IPS DF 6.9 (cell line): ENCODE measurements at places on chromosomes 13 and 19.

DNA sequence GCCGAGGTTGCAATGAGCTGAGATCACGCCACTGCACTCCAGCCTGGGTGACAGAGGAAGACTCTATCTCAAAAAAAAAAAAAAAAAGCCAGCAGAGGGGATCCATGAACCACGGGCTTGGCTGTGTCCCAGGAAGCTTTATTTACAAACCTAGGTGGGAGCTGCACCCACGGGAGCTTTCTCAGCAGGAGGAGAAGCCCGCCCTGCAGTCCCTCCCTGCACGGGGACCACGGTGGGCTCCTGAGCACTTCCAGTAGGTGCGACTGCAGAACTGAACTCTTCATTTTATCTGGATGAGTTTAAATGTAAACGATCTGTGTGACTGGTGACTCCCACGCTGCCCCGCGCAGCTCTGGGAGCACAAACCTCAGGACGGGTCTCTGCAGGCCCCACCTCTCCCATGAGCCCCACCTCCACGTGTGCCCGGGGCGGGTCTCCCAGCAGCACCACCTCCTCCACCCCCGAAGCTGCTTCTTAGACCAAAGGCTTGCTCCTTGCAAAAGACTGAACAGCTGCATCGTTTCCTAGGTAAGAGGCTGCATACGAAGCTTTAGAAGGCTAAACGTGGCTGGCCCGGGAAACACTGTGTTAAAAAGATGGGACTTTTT is 66.4 kb downstream of the SPACA7 start:
- no peak for DNase-seq

- no peak for DNase-seq
Observed at GRCh38 chr19:1445932-1446712, 3.8 kb upstream of the APC2 start.

DNA sequence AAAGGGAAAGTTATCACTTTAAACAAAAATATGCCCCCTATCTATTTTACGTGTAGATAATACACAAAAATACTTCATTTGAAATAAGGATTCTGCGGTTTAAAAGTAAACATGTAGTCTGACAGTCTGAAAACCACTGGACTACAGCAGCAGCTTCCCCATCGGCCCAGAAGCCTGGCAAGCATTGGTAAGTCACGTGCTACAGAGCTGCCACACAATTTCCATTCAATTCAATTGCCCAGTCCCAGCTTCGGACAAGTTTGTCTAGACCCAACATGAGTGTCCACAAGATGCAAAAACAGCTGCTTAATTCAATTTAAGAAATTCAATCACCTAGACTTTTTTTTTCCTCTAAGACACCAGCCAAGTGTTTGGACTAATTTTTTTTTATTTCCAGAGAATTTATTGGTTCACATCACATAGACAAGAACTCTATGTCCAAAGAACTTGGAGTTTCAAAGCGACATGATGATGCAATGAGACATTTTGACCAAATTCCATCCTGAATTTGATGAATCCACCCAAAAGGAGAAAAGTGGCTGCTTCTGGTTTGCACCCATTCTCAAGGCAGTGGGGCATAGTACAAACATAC is 458.9 kb downstream of the COG6 start:
- DNase-seq: no peak

DNA sequence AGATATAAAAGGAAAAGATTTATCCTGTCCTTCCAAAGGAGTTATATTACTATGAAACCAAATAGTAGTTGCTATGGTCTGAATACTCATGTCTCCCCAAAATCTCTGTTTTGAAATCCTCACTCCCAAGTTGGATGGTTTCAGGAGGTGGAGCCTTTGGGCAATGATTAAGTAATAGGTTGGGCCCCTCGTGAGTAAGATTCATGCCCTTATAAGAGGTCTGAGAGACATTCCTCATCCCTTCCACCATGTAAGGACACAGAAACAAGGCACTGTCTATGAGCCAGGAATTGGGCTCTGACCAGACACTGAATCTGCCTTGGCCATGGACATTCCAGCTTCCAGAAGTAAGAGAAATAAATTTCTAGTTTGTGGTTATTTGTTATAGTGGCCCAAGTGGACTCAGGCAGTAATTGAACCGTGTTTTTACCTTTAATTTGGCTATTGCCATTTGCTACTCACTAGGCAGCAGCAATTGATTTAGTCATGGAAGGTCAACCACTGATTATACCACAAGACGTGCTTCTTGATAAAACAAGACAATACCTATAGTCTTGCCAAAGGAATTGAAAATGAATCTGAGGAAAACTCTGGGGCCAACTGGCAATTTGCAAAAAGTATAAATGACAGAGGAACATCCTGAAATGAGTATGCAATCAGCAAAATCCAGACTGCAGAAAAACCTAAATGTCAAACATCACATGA is 717.4 kb upstream of the SPRY2 start:
- no peak for DNase-seq

DNA sequence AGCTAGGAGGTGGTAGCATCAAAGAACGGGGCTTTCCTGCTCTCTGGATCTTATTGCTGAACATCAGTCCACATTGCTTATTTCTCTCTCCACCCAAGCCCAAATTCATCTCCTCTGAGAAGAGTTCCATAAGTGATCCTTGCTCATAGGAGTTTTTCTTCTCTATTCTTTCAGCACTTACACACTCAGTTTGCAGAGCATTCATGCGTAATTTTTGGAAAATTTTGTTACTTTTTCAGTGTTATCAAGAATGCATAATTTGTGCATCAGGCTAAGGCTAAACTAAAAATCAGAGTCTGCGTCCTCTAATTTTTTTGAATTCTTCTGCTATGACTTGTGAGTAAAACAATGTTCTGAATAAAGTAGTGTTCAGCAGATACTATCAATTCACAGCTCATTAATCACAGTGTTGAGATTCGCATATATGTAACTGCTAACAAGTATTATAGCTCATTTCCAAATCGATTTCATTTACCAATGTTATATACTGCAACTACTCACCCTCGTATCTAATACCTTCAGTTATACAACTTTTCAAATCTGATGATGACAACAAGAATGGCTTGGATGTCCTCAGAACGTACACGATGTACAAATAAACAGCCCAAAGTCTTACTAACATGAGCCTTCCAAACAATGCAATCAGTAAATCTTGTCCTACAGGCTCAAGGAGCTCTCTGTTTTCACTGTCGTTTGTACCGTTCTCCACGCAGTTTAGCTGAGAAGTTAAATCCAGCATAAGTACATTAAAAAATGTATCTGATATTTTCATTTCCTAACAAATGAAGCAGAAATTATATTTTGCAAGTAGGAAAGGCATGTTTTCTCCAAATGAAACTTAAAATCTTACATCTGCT is 36.4 kb upstream of the STARD13 start:
- DNase-seq: no peak

- no peak for DNase-seq
Observed at GRCh38 chr13:111216166-111216960, 101.3 kb downstream of the ARHGEF7 start.

GRCh38 chr19:17060802-17061201 is 14.4 kb downstream of the HAUS8 start:
- DNase-seq: no peak

DNA sequence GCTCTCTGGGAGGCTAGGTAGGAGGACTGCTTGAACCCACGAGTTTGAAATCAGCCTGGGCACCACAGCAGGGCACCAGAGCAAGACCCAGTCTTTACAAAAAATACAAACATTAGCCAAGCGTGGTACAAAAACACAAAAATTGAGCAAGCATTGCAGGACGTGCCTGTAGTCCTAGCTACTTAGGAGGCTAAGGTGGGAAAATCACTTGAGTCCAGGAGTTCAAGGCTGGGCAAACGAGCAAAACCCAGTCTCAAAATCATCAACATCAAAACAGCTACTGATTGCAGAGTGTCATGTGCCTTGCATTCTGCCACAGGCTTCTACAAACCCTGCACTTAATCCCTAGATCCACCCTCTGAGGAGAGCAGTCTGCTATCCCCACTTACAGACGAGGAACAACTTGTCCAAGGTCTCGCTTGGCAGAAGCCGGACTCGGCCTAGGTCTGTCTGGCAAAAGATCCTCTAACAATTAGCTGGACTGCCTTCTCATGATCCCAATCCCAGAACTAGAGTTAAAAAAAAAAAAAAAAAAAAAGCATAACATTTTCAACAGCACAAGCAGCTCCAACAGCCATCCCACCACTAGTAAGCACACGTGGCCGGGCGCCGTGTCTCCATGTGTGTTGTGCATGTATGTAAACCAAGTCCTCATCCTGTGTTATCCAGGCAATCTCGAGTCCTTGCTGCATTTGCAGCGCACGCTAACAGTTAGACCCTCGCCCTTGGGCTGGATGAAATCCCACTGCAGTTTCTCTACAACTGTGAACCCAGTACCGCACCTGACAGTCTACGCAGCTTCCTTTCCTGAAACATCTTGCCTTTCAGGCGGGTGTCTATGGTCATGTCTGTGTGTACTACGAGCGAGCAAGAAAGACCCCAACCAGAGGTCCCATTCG is 2.0 kb downstream of the PPP6R1 start:
- DNase-seq: no peak
